ENCODE measurements at places on chromosomes 3 and 15. TPM values are rescaled to one million over a fixed set of nuclear protein-coding genes. Genes with fewer than 3 reads are reported as not detected.
A peak's percentile ranks its signal among the peaks of the same experiment; 100 is the strongest.

DNA sequence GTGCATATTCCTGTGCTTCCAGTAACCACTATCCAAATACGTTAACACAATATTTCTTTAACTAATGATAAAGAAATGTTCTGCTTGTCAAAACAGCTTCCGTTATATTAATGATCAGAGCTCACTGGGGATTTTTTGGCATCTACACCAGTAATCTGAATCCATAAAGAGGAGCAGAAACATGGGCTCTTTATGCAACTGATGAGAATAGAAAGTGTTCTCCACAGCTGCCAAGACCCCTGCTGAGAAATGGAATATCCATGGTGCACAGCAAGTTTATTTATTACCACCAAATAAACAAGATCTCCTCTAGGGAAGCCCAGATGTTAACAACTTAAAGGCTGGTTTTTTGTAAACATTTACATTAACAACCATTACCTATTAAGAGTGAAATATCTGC lies 54.5 kb downstream of the ALDH1A2 start:
- no peak for DNase-seq

DNA sequence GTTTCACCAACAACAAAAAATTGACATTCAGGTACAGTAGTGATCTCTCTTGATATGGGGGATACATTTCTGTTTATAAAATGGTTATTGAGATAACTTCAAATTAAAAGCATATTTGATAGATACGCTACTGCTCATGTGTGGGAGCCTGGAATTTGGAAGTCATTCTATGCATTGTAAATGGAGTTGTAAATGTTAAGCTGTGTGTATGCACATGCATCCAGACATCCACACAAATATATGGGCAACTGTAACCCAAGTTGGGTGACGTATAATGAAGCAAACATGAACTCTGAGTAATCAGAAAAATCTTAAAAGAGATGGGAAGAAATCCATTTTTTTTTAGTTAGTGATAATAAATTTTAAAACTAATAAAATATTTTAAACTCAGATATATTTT lies 9.8 kb downstream of the KLHL24 start:
- DNase-seq = no peak

The HDDC3 gene
- total RNA-seq = 38.6 TPM

GRCh38 chr15:80384432-80384831 lies 19.8 kb upstream of the ARNT2 start:
- no peak for DNase-seq

DNA sequence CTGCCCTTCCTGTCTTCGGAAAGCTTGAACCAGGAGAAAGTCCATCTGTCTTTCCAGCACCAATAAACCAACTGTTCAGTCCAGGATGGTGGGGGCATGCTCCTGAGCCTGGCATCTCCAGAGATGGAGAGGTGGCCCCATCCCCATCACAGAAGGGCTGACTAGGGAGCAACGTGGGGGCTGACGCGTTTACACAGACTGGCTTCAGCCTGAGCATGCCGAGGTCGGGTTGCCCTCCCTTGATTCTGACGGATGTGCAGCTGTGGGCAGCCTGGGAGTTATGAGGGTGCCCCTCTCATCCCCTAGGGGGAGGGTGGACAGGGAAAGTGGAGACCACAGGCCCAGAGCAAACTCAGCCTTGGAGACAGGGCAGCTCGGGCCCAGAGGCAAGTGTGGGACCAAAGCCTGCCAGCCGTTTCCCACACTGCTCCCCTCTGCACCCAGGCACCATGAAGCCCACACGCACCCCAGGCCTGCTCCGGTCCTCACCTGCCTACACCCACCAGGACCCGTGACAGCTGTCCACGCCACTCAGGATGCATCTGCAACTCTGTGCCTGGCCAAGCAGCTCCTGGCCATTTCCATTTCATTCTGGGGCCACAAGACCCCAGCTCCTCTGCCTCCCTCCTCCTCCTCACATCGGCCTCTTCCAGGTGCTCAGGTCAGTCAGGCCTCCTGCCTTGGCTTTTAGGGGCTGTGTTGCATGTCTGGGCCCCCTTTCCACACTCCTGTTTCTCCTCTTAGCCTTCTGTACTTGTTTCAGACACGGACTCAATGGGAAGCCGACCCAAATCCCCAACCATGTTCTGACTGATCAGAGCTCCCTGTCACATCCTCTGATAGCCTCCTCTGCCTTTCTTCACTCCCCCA lies 48.2 kb upstream of the SLC41A3 start:
- no peak for DNase-seq

The GOLGA8S gene
- total RNA-seq = 0.16 TPM

The ALG1L2 gene
- not detected for total RNA-seq

GRCh38 chr3:16448639-16449070 lies 64.8 kb downstream of the RFTN1 start:
- no peak for DNase-seq

The SLC9C1 gene
- 0.37 TPM for total RNA-seq

GRCh38 chr15:71628988-71629770 lies 181.2 kb upstream of the NR2E3 start:
- no peak for DNase-seq

GRCh38 chr3:27723001-27723445 lies 900 bp upstream of the EOMES start:
- no peak for DNase-seq

DNA sequence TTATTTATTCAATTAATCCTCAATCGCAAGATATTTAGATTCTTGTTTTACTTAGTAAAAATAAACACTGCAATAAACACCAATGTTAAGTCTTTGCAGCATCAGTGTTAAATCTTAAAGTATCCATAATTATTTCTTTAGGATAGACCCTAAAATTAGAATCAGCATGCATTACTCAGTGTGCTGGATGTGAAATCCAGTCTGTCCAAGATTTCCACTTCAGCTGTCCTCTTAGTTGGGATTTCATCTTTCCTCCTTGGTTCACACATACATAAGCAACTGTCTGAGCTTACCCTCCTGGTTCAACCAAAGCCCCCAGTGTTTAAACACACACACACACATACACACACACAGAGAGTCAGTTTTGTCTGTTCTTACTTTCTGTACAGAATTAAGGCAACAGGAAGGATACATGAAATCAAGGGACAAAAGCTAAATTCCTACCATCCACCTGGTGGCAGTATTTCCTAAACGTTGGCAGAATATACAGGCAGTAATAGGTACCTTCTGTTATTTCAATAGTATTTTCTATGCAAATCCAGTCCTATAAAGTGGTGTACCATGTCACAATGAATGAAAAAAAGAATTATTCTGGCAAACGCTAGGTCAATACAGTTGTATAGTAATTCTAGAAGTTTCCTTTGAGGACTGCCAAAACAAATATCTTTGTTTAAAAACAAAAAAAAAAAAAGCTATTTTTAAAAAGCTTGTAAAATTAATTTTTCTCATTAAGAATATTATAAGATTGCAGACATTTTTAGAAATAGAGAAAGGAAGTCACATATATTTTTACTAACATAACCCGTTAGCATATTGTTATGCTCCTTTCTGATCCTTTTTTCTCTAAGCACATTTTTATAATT lies 27.3 kb upstream of the DMXL2 start:
- DNase-seq = peak; percentile 13

- no peak for DNase-seq
These were observed 31.8 kb downstream of the PCSK6 start for GRCh38 chr15:101457696-101458095.

- DNase-seq = no peak
These were observed 87.0 kb upstream of the DNAJC19 start for GRCh38 chr3:181076558-181076957.

The AMOTL2 gene
- not detected for total RNA-seq

The SENP7 gene
- 10.8 TPM for total RNA-seq

DNA sequence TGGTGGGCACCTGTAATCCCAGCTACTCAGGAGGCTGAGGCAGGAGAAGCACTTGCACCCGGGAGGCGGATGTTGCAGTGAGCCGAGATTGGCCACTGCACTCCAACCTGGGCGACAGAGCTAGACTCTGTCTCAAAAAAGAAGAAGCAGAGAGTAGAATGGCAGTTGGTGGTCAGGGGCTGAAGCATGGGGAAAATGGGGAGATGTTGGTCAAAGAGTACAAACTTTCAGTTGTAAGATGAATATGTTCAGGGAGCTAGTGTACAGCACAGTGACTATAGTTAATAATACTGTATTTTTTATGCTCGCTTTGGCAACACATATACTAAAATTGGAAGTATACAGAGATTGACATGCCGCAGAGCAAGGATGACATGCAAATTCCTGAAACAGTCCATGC lies 41.5 kb downstream of the PCNP start:
- DNase-seq = no peak

DNA sequence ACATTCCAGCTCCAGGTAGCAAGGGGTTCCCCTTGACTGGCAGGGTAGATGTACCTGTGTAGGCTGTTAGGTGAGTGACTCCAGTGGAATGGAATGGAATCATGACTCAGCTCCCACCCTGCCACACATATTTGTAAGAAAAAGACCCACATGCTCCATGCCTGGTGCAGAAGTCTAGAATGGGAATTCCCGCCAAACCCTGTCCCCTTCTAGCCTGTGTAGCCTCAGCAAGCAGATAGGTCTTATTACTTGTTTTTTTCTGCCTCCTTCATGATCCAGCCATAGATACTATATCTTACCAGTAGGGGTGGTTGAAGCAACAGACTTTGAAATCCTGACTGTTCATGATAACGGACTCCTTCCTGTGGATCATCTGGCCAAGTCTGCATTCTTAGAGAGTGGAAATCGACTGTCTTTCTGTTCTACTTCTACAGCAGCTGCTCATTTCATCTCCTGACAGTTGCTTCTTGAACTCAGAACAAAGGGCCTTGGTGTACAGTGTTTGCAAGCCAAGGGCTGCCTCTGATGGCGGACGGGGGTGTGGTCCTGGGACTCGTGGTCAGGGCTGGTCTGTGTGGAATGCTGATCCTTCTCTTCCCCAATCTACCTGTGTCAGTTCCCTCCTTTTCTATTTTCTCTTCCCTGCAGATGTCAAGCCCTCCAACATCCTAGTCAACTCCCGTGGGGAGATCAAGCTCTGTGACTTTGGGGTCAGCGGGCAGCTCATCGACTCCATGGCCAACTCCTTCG lies 16.3 kb downstream of the SNAPC5 start:
- DNase-seq = no peak

DNA sequence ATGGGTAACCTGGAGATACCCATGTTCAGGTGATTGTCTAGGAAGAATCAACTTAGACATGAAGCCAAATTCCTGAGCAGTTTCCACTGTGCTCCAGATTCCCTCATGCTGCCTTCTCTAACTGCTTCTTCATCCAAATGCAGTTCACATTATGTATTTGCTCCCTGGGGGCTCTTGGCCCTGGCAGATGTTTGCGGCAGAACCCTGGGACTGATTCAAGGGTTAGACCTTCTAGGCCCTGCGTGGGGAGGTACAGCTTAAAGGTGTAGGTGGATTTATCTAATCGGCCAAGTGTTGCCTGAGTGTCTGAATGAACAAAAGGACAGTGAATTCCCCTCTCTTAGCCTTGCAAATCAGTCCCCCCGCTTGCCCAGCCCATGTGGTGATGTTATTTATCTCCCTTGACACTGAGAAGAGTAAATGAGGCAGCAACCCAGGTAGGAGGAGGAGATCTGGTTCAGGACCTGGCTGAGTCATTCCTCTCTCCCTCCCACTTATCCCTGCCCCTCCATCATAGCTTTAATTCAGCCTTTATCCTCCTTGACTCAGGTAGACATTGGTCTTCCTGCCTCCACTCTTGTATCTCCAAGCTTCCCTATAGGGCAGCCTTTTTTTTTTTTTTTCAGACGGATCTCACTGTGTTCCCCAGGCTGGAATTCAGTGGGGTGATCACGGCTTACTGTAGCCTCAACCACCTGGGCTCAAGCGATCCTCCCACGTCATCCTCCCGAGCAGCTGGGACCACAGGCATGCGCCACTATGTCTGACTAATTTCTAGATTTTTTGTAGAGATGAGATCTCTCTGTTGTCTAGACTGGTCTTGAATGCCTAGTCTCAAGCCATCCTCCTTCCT lies 54.8 kb downstream of the MAGEF1 start:
- no peak for DNase-seq

DNA sequence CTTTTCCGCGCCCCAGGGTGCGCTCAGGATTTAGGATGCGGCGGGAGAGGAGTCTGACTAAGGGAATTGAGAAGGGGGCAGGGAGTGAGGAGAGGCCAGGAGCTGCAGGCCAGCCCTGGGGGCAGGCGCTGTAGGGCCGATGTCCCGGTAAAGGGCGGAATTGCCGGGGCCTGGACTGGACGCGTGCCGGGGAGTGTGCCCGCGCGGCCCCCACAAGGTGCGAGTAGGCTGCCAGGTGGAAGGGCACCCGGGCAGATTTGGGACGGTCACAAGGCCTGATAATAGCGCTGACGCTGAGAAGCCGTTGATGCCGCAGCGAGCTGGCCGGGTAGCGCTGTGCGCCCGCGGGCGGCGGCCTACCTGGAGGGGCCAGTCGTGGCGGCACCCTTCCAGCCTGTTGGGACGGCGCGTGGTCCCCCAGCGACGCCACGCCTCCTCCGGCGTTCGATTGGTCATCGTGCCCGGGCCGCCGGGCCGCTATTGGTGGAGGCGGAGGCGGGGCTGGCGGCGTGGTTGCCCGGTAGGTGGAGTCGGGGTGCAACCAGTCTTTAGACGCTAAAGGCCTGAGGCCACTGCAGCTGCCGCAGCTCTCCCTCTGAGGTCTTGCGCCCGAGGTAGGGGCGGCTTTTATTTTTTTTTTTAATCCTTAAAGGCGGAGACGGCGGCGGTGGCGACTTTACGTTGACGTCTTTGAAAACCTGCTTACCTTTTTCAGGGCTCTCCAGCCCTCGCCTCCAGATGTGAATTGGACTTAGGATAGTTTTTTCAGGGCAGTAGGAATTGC lies 903 bp downstream of the SLC25A38 start:
- peak; percentile 96 for DNase-seq

DNA sequence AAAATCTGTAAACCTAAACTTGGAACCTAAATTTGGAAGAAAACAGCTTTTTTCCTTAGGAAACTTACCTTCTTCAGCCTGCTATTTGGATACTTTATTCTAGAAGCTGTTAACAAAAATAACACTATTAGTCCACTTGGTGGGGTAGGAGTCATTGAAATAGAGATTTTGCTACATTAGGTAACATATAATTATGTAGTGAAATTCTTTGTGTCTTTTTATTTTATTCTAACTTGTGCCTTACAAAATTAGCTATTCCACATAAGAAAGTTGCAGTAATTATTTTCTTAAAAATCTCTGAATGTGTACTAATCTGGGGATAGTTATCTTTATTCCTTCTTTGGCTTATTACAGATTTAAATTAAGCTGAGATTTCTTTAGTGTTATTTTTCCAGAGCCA lies 360.4 kb upstream of the ROBO2 start:
- DNase-seq = no peak

- DNase-seq = peak; percentile 73
These were observed 525.5 kb upstream of the CFAP20DC start for GRCh38 chr3:59575113-59576001.

The RCN2 gene
- total RNA-seq = 35.7 TPM

- peak; percentile 72 for DNase-seq
These were observed 131.6 kb upstream of the RASGRP1 start for GRCh38 chr15:38696109-38696727.

DNA sequence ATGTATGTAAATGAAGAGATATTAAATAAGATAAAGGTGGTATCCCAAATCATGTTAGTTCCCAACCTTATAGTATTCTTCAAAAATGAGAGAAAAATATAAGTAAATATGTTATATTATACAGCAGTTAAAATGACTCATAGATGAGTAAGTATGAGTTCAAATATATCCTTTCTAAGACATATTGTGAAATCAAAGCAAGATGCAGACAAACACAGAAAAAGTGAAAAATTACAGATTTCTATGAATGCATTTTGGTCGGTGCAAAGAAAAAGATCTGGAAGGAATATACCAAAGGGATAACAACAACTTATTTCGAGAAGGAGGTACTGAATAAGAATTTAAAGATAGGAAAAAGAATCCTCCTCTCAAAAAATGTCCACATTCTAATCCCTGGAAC lies 181.2 kb upstream of the TTC14 start:
- DNase-seq = no peak
